ENCODE measurements at places on chromosomes 2 and 18.

DNA sequence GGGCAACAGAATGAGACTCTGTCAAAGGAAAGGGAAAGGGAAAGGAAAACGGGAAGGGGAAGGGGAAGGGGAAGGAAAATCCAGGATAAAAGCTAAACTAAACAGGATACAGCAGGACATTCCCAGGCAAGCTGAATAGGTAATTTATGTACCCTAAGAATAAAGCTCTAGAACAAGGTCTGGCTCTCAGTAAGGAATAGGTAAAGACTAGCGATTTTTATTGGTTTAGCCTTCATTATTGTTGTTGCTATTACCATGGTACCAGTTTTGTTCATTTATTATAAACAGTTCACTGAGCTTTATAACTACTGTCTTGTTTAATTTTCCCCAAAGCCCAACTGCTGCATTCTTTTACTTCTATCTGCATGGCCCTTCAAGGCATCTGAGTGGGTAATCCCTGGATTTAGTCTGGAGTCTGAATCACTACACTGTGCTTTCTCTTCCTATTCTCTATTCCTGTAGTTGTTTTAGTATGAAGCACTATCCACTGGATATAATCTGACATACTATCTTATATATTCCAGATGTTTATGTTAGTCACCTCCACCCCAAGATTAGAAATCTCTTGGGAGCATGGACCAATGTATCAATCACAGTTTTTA, 127.1 kb upstream of the TANK start:
- DNase-seq, result no peak

DNA sequence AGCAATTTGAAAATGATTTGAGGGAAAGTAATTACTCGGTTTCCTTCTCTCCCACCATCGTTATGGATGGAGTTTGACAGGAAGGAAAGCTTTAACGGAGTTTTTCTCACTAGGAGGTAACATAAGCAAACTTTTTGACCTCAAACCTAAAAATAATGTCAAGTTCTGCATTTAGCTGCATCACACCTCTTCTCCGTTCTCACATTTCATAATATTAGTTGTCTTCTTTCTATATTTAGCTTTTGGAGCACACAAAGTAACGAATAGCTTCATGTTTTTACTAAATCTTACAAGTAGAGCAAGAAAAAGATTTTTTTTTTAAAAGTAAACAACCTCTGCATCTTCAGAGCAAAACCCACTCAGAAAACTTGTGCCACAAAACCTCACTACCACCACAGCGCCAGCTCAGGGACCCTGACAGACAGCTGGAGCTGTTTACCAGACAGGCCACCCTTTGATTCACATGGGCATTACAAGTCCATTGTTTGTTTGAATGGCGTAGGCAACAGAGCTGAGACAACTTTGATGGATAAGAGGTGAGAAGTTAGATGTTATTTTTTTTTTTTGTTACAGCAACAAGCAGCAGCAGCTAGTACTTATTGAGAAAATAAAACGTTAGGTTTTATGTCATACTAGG, 21.9 kb upstream of the ICOS start:
- DNase-seq, result no peak

DNA sequence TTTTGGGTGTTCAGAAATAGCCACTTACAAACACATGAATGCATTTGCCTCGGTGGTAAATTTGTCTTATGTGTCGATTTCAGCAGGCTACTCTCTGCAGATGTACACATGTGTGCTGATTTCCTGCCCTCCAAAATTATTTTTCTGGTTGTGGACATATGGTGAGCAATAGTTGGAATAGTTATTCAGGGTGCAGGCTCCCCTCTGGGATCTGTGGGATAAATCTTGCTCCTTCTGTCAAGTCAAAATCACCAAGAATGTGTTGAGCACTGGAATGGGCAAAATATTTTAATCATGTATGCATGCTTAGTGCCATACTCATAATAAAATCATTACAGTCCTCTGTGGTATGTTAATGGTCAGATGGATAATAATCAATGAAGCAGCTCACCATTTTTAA, 684.5 kb downstream of the BCL11A start:
- no peak for DNase-seq

GRCh38 chr2:181273986-181274385, 183.2 kb upstream of the ITGA4 start:
- no peak for DNase-seq

- DNase-seq, result no peak
Measured at GRCh38 chr2:126753501-126754212, 97.7 kb downstream of the GYPC start.

- no peak for DNase-seq
Measured at GRCh38 chr2:98025481-98026037, 29.8 kb upstream of the TMEM131 start.

DNA sequence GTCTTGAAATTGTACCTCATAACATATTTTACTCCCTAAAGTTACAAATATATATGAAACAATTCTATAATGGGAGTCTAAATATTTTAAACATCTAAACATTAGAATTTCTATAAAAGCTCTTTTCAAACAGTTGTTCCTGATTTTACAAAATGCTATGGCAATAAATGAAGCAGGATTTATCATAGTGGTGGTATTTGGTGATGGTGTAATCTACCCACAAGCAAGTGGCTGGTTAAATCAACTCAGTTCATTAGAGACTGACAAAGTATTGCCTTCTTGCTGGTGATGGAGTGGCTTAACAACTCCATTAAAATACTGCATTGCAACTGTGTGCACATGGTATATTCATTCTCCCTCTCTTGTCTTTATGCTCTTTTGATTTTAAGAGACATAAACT, 138.9 kb downstream of the PMAIP1 start:
- no peak for DNase-seq

DNA sequence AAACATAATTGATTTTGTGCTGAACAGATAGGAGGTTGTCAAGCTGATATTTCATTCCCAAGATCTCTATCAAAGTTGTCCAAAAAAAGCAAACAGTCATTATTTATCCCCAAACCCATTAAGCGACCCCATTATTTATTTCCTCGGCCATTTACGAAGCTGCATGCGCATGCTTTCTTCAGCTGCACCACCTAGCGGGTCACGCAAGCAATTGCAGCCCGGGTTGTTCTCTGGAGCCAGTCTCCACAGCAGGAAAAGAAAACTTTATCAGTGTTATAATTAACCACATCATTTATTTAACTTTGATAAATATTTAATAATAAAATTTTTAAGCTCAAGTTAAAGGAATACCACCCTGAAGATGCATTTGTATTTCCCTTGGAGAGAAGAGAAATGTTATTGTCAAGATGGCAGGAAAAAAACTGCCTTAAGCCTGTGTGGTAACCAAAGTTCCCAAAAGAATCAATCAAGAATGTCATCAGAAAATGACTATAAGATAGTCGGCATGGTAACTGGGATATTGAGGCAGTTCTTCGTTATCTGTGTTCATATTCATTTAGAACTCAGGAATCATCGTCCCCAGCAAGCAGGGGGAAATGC, 304.7 kb downstream of the FBXO15 start:
- DNase-seq, result peak; percentile 1

DNA sequence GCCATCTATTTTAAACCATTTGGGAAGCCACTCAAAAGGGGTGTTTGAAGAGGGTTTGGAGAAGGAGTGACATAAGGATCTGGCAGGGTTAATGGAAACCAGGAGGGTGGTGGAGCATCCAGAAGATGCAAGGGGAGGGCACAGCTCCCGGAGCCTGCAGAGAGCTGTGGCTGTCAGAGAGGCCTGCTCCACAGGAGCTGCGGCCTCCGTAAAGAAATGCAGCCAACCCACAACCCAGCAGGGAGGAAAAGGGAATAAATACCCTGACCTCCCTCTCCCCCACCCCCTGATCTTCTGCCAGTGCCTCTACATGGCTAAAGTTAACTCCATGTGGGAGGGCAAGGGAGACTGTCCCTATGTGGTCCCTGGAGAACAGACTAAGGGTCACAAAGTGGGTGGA, 567.1 kb upstream of the POU3F3 start:
- no peak for DNase-seq

DNA sequence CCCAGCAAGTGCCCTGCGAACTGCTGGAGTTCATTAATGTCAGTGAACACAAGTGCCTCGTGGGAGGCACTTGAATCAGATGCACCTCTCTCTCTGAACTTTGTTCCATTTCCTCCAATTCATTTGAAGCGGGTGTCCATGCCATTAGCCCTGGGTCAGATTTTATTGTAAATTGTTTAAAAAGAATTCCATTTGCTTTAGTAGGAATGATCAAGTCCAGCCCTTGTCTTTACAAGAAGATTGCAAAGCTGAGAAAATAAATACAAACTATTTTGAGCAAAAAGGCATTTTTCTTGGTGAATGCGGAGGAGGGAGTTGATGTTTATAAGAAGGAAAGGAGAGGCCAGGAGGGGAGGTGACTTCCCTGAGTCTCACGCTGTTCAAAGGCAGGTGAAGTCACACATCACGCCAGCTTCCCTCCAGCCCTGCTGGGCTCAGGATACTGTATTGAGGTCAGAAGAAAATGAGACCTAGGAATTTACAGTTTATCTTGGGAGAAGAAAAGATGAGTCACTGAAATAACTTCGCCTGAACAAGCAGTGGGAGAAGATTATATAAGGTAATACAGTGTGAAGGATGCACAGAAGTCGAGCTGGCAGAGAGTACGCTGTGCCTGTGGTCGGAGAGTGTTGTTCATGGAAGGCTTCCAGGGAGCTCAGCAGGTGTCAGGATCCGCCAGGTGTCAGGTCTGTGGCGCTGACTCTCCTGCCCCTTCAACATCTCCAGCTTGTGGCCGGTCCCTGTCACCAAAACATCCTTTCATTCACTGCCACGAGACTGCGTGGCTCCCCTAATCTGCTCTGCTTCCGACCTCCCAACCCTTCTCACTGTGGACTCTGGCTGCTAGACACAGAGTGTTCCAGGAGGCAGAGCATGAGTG, 36.5 kb downstream of the EFR3B start:
- DNase-seq, result no peak

DNA sequence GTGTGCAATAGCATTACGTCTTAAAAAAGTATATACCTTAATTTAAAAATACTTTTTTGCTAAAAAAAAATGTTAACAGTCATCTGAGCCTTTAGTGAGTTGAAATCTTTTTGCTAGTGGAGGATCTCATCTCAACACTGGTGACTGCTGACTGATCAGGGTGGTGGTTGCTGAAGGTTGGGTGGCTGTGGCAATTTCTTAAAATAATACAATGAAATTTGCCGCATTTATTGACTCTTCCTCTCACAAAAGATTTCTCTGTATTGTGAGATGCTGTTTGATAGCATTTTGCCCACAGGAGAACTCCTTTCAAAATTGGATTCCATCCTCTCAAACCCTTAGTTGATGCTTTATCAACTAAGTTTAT, 46.1 kb upstream of the ANXA4 start:
- no peak for DNase-seq

DNA sequence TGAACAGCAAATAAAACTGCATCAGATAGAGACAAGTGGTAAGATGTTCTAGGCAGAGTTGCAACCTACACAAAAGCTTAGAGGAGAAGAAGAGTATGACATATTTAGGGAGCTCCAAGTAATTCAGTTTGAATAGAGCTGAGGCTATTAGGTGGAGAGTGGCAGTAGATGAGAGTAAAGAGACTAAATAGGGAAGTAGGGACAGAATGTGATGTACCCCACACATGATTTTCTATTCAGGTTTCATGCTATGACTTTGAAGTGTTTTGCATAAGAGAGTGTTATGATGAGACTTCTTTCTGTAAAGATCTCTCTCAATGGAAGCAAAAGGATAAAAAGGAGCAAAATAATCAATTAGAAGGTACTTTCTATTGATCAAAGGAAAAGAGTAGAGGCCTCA, 206.8 kb upstream of the ERBB4 start:
- DNase-seq, result no peak

DNA sequence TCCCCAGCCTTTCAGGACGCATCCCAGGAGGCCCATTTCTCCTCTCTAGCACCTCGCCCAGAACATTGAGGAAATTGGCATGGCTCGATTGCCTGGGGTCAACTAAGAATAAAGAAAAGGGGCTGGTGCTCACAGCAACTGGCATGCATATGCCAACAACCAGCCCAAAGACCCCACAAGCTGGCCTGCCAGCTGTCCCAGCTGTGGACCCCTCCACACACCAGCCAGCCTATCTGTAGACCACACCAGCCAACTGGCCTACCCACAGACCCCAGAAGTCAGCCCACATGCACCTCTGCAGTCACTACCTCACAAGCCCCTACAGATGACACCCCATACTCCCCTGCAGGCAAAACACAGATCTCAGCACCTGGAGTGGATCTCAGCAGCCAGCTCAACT, 123.8 kb upstream of the ID2 start:
- DNase-seq, result no peak

DNA sequence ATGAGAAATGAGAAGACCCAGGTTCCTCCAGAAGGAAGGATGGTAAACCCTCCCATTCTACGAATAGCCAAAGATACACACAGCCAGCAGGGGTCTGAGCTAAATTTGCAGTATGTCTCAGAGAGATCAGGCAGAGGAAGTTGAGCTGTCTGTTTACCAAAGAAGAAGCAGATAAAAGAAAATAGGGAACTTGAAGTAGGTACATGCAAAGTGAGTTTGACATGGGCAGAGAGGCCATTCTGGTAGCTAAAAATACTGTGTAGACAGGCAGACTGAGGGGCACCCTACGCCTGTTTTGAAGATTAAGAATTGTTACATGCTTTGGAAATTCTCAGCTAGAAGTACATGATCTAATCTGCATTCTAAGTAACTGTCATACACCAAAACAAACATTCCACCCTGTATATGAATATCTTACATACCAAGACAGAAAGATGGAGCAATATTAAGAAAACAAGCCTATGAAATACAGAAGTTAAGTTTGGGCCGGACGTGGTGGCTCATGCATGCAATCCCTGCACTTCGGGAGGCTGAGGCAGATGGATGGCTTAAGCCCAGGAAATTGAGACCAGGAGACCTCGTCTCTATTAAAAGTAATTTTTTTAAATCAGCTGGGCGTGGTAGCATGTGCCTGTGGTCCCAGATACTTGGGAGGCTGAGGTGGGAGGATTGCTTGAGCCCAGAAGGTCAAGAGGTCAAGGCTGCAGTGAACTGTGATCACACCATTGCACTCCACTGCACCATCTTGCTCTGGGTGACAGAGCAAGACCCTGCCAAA, 157.9 kb downstream of the ANKRD44 start:
- no peak for DNase-seq

- DNase-seq, result no peak
Measured at GRCh38 chr2:230358305-230358704, 31.3 kb downstream of the SP140L start.

DNA sequence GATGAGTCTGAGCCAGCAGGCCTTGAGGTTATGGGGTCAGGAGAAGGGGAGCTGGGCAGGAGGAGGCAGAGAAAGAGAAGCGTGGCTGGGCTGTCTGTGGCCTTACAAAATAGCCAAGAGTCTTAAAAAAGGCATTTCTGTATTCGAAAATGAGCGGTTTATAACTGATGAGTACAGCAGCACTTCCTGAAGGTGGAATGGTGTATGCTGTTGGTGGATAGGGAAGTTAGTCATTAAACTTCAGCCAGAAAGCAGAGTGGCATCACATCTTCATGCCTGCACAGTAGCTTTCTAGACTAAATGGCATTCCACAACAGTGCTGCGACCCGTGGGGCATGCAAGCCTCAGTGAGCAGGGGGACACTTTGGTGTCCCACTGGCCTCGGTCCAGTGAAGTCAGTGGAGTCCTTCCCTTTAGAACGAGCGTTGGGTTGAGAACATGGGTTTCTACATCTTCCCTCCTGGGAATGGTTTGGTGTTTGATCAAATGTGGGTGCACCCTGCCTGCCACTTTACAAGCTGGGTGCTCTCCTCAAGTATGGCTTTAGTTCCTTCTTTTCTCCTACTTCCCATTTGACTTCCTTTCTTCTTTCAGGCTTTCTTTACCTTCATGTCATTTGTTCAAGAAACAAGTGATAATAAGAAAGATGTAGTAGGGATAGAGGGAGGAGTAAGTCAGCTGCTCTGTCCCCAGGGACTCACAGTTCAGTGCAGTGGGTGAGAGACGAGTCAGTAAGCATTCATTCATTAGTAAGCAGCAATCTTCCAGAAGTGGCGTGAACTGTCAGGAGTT, 96.3 kb downstream of the ARMC9 start:
- DNase-seq, result no peak

Measured in activated naive CD4-positive, alpha-beta T cell (primary cell).